ENCODE measurements at places on chromosomes 4 and X. TPM values are rescaled to one million over a fixed set of nuclear protein-coding genes. Genes with fewer than 3 reads are reported as not detected.

The BRS3 gene
- total RNA-seq = 1.6 TPM

The RBMX2 gene
- total RNA-seq = 28.9 TPM

The MTNR1A gene
- total RNA-seq = not detected

The MAGEA6 gene
- total RNA-seq = not detected

The POLN gene
- 8.6 TPM for total RNA-seq

The TAF7L gene
- 0.41 TPM for total RNA-seq

The BMP3 gene
- 5.7 TPM for total RNA-seq

The RAB41 gene
- total RNA-seq = not detected

The SLC49A3 gene
- 0.82 TPM for total RNA-seq

The KIAA1210 gene
- under 0.01 TPM for total RNA-seq

The TCEAL6 gene
- total RNA-seq = 9.4 TPM

The COL4A6 gene
- 2.0 TPM for total RNA-seq

The MAGEA2 gene
- not detected for total RNA-seq

The FAM241A gene
- 6.5 TPM for total RNA-seq
